Fibroblast of mammary gland (primary cell): ENCODE measurements at places on chromosomes 7 and 10.

DNA sequence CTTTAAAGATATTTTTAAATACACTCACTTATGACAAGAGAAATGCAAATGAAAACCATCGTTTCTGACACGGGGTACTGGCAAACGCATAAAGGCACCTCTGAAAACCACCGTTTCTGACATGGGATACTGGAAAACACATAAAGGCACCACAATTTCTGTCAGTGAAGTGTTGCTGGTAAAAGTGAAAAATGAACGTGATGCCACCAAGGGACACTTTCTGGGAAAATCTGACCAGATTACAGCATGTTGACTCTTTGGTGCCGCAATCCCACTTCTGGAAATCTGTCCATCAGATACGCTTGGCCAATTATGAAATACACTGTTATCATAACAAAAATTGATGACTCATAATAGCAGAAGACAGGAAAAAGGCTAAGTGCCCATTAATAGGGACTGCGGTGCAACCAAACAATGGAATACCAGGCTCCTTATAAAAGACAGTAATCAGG lies 131.7 kb downstream of the ZMYND11 start:
- DNase-seq: peak; percentile 41

DNA sequence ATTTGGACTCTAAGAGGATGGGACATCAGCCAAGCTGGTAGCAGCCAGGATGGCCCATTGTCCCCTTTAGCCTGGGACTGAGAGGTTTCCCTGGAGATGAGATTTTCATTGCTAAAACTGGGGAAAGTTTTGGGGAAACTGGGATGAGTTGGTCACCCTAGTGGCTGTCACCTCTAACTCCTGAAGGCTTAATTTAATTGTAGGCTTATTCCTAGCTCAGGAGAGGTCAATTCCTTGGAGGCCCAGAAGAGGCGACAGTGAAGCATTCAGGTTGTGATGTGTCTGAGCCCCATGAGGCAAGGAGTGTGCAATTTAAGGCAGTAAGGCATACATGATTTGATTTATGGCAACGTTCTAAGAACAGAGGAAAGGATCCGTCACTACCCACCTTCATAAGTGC lies 24.9 kb upstream of the JAZF1 start:
- DNase-seq: no peak

DNA sequence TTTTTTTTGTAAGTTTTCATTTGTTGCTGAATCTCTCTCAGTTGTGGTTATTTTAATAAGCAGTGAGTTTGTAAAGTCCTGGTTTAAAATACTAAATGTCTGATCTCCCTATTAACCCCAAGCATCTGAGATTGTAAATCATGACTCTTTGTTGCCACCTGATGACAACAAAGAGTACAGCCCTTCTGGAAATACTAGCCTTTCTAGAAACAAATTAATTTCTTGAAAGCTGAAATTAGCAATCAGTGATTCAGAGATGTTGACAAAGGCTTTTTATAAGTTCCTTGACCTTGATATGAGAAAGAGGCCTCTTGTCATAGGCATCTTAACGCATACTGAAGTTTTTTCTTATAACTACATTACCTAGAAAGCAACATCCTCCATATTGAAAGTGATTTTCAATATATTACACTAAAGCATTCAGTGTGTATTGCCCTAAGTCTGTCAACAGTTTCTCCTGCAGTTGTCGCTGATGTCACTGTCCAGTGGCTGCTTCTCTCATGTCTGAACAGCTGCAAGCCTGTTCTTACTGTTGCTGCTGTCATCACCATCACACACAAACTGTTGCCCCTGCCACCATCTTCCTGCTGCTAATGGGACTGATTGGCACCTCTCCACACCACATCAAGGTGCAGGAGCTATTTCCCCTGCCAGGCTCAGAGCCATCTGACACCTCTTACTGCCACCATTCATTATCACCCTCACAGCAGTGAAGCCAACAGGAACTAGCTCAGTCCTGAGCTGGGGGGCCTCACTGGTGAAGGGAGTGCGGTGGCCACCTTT lies 95.1 kb upstream of the LRGUK start:
- peak; percentile 4 for DNase-seq

- DNase-seq: no peak
Measured at GRCh38 chr7:129255800-129256199, 31.0 kb downstream of the AHCYL2 start.

GRCh38 chr7:14309432-14309831 lies 320.0 kb upstream of the ETV1 start:
- no peak for DNase-seq

- peak; percentile 42 for DNase-seq
Measured at GRCh38 chr7:12647364-12648219, 39.8 kb upstream of the ARL4A start.

GRCh38 chr10:110681023-110681681 lies 37.0 kb downstream of the RBM20 start:
- DNase-seq: peak; percentile 24

DNA sequence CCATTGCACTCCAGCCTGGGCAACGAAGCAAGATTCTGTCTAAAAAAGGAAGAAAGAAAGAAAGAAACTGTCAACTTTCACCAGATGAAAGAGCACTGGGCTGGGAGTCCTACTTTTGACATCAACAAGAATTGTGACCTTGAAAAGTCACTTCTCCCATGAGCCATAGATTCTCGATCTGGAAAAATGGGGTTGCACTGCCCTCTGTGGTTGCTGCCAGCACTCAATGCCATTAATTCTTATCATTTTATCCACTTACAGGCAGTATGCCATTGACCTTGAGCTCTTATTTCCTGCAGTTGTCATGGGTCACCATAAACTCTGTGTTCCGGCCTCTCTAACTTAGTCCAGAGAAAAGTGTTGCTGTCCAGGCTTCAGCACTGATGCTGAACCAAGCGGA lies 137.2 kb downstream of the NOC3L start:
- peak; percentile 36 for DNase-seq

GRCh38 chr7:20264623-20265022 lies 47.4 kb upstream of the MACC1 start:
- DNase-seq: no peak

- no peak for DNase-seq
Measured at GRCh38 chr10:129134371-129134770, 332.7 kb upstream of the MGMT start.

- DNase-seq: peak; percentile 80
Measured at GRCh38 chr10:60536529-60537114, 146.9 kb upstream of the ANK3 start.

- DNase-seq: peak; percentile 58
Measured at GRCh38 chr7:17058568-17058967, 176.8 kb upstream of the AGR3 start.

DNA sequence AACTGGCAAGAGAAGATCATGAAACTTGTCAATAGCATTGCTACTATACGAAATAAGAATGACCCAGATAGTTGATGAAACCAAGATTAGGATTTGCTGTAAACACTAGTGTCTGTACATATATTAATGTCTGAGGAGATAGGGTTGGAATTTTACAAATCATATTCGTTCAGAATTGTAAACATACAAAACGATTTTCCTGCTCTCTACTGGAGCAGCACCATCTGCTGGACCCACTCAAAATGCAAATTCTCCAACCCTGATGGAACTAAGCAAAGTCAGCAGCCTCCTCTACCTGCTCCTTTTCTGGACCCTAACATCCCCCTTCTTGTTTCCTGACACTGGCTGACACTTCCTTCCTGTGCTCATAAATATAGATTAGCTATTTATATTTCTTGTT lies 29.4 kb upstream of the SGMS1 start:
- peak; percentile 38 for DNase-seq

DNA sequence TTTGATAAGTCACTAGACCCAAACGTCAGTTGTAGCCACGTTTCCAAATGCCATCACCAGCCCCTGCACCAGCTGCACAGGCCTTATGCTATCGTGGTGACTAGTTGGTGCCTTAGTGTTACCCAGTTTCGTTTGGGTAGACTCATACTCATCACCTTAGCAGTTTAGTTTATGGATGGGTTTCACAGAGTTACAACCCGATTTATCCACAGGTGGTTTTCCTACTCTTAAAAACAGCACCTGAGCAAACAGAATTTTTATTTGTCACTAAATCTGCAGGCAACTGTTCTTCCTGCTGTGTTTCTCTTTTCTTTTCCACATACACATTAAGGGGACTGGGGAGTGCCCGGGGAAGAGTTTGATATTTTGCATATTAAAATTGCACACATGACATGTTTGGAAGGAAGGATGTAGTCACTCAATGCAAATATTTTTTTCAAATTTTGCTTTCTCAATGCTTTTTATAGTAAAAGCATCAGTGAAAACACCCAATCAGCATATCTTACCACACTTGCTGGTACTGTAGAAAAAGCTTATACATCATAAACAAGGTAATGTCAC lies 41.6 kb downstream of the PDSS1 start:
- no peak for DNase-seq

DNA sequence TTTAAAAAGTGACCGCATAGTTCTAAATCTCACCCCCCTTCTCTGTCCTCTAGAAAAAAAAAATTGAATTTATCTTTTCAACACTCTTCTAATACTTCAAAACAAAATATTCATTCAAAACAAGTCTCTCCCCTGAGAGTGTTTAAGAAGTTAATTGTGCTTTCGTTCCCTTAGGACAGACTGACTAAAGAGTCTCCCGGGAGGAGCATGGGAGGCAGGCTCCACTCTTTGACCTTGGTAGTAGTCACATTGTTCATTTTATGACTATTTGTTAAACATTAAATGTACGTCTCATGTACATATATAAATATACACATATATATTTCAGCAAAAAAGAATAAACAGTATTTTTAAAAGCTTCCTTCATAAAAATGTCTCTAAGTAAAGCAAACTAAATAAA lies 35.3 kb upstream of the SPOCK2 start:
- DNase-seq: no peak

DNA sequence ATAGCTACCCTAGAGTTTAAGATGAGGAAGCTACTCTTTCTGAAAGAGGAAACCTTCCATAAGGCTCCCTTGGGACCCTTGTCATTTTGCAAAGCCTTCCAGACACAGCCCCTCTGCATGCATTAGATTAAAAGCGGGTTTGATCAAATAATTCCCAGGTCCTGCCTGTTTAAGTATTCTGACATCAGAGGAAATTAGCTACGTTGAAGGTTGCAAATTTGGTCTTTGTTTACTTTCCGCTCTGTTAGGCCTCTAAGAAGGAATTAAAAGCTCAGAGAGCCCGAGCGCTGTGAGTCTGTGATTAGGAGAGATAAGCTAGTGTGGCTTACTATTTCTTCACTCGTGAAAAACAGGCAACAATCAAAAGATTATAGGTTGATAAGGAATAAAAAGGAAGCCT lies 1.4 kb upstream of the THSD7A start:
- no peak for DNase-seq

GRCh38 chr10:116186273-116186672 lies 86.7 kb downstream of the GFRA1 start:
- DNase-seq: no peak

GRCh38 chr7:71470830-71471229 lies 338.9 kb downstream of the GALNT17 start:
- DNase-seq: no peak

DNA sequence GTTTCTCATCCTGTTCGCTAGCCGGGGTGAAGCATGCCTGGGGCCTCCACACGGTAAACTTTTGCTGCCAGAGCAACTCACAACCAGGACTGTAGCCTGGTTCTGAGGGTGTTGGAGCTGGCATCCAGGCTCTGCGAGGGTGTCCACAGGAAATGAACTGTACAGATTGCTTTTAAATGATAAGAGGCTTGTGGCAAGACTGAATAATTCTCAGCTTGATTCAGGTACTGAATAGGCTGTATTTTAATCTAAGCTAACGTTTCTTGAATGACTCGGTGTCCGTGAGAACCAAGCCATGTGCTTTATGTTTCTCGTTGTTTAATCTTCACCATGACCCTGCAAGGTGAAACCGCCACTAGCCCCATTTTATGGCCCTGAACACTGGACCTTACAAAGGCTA lies 49.3 kb downstream of the EEPD1 start:
- DNase-seq: no peak

- peak; percentile 28 for DNase-seq
Measured at GRCh38 chr10:119364645-119365600, 157.6 kb downstream of the GRK5 start.

GRCh38 chr7:43204081-43204480 lies 91.6 kb downstream of the HECW1 start:
- DNase-seq: peak; percentile 84

- no peak for DNase-seq
Measured at GRCh38 chr10:95336702-95337101, 45.9 kb upstream of the PDLIM1 start.

GRCh38 chr10:113415246-113415645 lies 137.6 kb upstream of the HABP2 start:
- peak; percentile 93 for DNase-seq

DNA sequence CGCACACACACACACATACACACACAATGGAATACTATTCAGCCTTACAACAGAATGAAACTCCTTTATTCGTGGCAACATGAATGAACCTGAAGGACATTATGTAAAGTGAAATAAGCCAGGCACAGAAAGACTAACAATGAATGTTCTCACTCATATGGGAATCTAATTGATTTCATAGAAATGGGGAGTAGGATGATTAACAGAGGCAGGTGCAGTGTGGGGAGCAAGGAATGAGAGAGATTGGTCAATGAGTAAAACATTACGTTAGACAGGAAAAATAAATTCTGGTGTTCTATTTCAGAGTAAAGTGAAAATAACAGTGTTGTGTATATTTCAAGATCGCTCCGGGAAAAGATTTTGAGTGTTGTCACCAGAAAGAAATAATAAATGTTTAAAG lies 694.5 kb downstream of the NXPH1 start:
- no peak for DNase-seq

DNA sequence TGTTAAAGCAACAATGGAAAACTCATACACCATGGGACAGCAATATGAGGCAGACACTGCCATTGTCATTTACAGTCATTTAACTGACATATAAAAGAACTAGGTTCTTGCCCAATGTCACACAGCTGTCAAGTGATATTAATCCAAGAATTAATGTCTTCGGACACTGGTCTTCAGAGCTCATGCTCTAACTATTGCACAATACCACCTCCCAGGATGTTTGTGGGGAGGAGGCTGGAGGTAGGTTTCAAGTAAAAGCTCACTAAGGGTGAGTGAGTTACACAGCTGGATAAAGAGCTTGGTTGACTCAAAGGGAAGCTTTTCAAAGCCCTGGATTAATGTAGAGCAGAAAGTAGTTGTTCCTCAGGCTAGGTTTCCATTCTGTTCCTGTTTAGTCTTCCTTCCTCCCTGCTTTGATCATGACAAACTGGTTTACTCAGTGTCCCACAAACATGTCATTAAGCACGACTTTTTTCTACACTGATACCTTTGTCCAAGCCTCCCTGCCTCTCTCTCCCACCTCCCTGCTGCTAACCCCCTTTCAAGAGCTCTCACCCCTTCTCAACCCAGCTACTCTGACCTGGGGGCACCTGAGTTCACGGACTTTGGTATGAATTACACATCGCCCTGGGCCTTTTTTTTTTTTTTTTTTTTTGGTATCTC lies 987 bp upstream of the EXOC6 start:
- DNase-seq: peak; percentile 35

GRCh38 chr7:47818796-47819606 lies 129.3 kb downstream of the PKD1L1 start:
- peak; percentile 80 for DNase-seq

- no peak for DNase-seq
Measured at GRCh38 chr7:40839881-40840280, 705.1 kb downstream of the SUGCT start.

- DNase-seq: no peak
Measured at GRCh38 chr7:121011401-121011800, 22.9 kb downstream of the CPED1 start.
